Fibroblast of skin of scalp (primary cell): ENCODE measurements at places on chromosomes 16 and 17.

DNA sequence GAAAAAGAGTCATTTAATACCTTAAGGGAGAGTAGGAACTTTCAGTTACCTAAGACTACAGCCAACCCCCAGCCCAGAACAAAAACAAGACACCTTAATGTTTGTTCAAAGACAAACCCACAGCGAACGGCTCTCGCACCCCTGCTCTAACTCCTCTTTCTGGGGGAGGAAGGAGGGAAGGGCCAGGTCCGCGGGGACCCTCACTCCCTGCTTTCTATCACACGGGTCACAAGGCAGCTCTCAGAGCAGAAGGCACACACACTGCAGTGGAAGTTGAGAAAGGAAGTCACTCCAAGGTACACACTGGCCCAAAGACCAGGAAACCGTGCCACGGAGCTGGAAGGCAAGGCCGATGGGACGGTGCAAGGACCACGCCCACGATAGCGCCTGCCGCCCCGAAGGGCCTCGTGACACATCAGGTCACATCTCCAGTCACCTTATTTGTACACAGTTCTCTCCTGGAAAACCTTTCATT, 10.0 kb downstream of the LITAFD start:
- DNase-seq: no peak

- DNase-seq: peak; percentile 50
Measured at GRCh38 chr17:7858522-7858810, 663 bp downstream of the CYB5D1 start.

DNA sequence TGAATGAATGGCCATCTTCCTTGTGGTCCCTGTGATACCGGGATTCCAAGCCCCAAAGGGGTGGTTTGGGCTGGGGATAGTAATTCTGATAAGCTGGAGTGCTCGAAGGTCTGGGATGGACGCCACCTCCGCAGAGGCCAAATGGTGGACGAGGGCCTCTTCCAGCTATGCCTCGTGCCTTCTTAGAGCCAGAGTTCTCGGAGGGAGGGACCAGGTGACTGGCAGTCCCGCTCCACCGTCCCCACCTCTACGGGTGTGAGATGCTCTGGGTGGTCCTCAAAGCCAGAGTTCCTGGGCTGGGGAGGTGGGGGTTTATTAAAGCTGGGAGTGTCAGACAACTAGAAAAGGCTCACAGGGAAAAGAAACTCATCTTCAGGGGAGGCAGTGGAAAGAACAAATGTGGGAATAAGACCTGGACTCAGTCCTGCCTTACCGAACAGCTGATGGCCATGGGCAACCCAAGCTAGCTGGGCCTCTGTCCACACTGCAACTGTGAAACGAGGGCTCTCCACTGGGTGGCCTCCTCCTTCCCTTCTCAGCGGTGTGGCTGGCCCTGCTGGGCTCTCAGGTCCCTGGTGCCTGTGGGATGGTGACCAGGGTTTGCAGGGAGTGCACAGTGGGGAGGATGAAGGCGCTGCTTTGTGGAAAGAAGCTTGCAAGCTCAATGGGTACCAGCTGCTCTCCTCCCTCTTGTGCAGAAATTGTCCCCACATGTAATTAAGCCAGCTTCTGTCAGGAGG, 75.2 kb downstream of the N4BP1 start:
- DNase-seq: no peak

GRCh38 chr16:87006021-87006420, 311.2 kb downstream of the C16orf95 start:
- no peak for DNase-seq

DNA sequence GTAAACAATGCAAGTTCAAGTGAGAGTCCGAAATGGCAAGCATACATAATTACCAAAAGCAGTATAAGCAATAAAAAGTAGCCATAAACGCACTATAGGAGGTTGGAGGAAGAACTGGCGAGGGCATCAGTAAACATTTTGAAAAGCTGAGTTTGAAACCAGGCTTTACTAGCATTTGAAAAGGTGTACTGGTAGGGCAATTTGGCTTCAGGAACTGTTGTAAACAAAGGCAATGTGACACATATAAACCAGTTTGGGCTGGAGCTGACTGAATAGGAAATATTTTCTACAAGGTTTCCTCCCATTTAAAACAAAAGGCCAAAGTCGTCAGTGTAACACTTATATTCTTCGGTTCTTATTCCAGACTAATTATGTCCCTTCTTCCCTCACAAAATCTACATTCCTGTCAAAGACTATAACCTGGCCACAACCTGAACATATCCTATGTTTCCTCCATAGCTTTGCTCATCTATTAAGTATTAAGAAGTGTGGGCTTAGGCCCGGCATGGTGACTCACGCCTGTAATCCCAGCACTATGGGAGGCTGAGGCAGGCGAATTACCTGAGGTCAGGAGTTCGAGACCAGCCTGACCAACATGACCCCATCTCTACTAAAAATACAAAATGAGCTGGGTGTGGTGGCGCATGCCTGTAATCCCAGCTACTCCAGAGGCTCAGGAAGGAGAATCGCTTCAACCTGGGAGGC, 7.8 kb downstream of the CBX1 start:
- no peak for DNase-seq

- DNase-seq: no peak
Measured at GRCh38 chr16:56415875-56416274, 9.5 kb downstream of the AMFR start.

- peak; percentile 98 for DNase-seq
Measured at GRCh38 chr16:54286366-54287130, at the start of gene IRX3. Gene IRX3 (minus strand): TSS chr16:54286787. CDS start chr16:54286050, 737 bp downstream.

- peak; percentile 66 for DNase-seq
Measured at GRCh38 chr16:87086156-87086555, 231.0 kb downstream of the C16orf95 start.

GRCh38 chr17:79695797-79696609, 34.7 kb upstream of the ENPP7 start:
- DNase-seq: peak; percentile 67

- DNase-seq: no peak
Measured at GRCh38 chr17:31802502-31802901, 56.5 kb downstream of the COPRS start.

GRCh38 chr16:31198207-31198882, 4.2 kb downstream of the PYCARD start:
- no peak for DNase-seq

DNA sequence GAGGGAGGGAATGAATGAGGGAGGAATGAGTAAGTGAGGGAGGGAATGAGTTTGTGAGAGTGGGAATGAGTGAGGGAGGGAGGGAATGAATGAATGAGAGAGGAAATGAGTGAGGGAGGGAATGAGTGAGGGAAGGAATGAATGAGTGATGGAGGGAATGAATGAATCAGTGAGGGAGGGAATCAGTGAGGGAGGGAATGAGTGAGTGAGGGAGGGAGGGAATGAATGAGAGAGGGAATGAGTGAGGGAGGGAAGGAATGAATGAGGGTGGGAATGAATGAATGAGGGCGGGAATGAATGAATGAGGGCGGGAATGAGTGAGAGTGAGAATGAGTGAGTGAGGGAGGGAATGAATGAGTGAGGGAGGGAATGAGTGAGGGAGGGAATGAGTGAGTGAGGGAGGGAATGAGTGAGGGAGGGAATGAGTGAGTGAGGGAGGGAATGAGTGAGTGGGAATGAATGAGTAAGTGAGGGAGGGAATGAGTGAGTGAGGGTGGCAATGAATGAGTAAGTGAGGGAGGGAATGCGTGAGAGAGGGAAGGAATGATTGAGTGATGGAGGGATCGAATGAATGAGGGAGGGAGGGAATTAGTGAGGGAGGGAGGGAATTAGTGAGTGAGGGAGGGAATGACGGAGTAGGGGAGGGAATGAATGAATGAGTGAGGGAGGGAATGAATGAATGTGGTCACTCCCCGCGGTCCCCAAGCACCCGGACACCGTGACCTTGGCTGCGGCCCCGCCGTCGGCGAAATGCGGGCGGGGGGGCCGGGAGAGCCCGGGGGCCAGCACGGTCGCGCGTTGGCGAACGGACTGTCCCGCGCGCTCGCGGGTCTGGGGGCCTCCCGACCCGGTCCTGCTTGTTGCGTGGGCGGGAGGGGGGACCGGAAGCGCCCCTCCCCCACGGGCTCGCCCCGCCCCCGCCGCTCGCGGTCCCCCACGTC, 1.1 kb upstream of the UBE2I start:
- DNase-seq: no peak

- DNase-seq: no peak
Measured at GRCh38 chr17:5874486-5874885, 195.7 kb upstream of the WSCD1 start.

- DNase-seq: no peak
Measured at GRCh38 chr16:83666449-83666848, 141.3 kb upstream of the HSBP1 start.
